Stimulated activated naive CD4-positive, alpha-beta T cell (primary cell): ENCODE measurements at places on chromosomes 13 and 19.

- no peak for DNase-seq
These were observed 25.3 kb upstream of the OR10H2 start for GRCh38 chr19:15702534-15702930.

DNA sequence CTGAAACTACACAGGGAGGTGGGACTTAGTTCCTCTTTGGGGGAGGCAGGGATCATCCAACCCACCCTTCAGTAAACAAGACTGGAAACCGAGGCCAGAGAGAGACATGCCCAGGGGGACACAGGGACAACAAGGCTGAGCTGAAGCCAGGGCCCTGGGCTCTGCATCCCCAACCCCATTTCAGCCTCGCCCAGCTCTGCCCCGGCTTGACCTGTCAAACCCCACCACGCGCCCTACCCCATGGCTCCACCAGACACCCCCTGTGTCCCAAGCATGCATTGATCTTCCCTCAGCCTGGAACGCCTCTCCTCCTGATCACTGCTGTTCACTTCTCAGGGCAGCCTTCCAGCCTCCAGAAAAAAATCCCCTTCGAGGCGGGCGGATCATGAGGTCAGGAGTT, 2.0 kb upstream of the APC2 start:
- DNase-seq = no peak

DNA sequence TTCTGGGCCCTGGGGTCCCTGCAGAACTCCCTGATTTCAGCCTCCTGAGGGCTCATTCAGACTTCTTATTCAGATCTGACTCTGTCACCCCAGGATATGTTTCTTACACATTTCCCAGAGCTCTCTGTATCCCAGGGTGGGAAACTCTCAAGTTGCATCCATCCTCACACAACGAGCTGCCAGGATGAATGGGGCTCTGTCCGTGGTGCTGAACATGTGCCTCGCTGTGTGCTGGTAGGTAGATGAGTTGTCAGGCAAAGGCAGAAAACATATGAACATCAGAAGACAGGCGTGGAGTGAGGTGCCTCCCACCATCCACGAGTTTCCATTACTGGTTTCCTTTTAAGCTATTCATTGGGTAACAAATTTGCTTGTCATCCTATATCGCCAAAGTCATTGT, 11.4 kb upstream of the IGFL1 start:
- DNase-seq = no peak

GRCh38 chr13:64471916-64472315, 2758.2 kb downstream of the PCDH9 start:
- no peak for DNase-seq

DNA sequence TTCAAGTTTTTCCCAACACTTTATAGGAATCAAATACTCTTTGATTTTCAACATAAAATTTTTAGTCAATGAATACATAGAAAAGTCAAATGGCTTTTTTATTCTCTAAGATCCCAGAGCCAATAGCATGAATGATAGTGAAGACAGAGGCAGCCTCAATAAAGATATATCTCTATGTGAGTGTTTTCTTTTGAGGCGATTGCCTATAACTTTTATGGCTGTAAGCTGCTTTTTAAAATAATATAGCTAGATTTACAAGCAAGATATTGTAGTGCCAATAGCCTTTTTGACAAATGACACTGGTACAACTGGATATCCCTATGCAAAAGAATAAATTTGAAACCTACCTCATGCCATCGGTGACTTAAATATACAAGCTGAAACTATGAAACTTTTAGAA, 1705.2 kb upstream of the PCDH20 start:
- no peak for DNase-seq
